ENCODE measurements at places on chromosomes 5 and 9. TPM values are rescaled to one million over a fixed set of nuclear protein-coding genes. Genes with fewer than 3 reads are reported as not detected.

- no peak for ATAC-seq
Observed at GRCh38 chr9:130421154-130421801, 23.5 kb upstream of the ASS1 start.

- ATAC-seq, result peak; percentile 41
Observed at GRCh38 chr9:75935591-75935990, 45.1 kb downstream of the PCSK5 start.

Gene IRX1
- total RNA-seq, result 2.0 TPM

DNA sequence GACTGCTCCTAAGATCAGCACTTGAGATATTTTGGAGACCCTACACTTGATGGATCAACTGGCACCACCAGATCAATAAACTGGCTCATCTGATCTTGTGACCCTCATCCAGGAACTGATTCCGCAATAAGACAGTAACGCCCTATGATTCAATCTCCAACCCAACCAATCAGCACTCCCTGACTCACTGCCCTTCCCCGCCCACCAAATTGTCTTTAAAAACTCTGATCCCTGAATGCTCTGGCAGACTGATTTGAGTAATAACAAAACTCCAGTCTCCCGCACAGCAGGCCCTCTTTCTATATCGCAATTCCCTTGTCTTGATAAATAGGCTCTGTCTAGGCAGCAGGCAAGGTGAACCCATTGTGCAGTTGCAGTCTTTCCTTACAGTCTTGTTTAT is 677.0 kb downstream of the LRRC70 start:
- no peak for ATAC-seq

Gene GRIA1
- total RNA-seq, result 1.5 TPM

Gene RNF183
- total RNA-seq, result not detected

DNA sequence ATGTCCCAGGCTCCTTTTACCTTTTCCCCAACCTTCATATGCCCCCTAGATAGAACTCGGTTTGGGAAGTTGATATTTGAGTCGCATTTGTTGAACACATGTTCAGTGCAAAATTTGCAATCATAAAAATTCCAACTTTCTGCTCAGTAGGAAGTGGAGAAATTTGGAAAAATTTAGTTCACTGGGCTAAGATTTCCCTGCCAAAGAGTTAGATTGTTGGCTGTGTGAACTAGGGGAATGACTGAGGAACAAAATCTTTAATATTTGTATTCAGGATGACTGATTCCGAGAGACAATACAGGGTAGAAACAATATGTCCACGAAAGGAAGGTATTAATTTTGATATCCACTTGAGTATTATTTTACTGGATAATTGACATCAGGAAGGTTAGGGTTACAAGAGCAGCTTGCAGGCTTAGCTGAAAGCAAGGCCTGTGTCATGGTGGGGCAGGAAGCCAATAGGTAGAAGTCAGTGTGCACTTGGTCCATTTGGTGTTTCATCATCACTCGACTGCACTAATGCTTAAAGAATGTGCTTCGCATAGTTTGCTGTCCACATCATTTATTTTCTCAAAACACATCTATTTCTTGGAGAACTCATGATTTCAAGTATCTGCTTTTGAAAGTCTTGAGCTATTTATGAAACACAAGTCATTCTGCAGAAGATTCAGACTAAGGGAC is 59.4 kb upstream of the GNA14 start:
- ATAC-seq, result peak; percentile 97

Gene DDX4
- total RNA-seq, result not detected

Gene FOXI1
- total RNA-seq, result not detected

Gene TRIM14
- total RNA-seq, result 7.5 TPM

DNA sequence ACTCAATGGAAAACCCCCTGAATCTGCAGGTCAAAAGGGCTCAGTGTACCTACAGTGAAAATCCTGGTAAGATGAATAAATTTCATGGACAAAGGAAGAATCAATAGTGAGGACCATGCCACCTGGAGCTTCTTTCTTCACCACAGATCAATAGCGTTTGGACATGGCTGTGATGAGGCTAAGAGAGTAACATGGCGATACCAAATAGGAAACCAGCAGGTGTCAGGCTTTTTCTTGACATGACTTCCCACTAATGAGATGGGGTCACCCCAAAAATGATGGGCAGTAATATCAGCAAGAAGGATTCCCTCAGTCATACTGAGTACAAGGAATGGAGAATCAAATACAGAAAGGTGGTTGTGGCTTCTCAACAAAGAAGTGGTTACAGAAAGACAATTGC is 208.5 kb upstream of the PLPPR1 start:
- no peak for ATAC-seq

Gene NINJ1
- total RNA-seq, result 78.4 TPM

Gene GABBR2
- 0.25 TPM for total RNA-seq

GRCh38 chr9:5850724-5851122 is 17.8 kb upstream of the ERMP1 start:
- ATAC-seq, result no peak

- ATAC-seq, result no peak
Observed at GRCh38 chr9:132381966-132382541, 24.6 kb downstream of the TTF1 start.

DNA sequence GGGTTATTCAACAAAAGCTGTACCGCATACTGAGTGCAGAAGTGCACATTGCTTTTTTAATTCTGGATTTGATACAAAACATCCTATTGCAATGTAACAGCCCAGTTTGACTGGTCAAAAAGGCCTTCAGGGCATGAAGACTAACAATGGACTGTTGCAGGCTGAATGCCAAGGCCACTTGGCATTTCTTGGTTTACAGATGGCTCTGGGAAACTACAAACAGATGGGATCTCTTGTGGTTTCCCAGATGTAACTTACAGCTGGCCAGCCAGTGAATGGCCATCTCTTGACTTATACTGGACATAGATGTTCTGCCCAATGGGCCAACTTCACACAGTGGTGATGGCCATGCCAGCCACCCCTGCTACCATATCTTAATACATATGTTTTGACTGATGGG is 36.8 kb downstream of the UGT3A2 start:
- no peak for ATAC-seq

DNA sequence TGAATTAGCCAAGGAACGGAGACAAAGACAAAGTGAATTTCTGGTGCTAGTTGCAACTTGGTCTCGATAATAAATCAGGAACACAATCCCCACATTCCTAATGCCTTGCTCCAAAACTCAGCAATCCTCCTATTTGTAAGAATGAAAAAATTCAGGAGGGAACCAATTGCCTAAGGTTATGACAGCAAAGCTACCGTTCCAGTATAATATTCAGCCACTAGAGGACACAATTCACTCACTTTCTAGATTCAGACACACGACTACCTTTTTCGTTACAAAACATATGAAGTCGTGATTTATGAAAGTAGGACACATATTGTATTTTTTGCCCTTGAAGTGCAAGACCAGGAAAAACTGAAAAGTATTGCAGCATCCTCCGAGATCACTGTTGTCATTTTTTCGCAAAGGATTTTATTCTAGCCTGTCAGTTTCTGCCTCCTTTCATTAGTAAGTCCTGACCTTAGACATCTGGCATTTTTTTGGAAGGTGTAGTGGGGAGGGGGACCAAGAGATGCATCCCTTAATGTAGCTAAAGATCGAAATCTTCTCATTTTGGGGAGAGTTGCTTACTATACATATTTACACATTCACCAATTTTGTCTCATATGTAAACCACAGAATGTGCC is 133.1 kb downstream of the DOCK8 start:
- ATAC-seq, result peak; percentile 65

Gene SH2D3C
- total RNA-seq, result 8.2 TPM

DNA sequence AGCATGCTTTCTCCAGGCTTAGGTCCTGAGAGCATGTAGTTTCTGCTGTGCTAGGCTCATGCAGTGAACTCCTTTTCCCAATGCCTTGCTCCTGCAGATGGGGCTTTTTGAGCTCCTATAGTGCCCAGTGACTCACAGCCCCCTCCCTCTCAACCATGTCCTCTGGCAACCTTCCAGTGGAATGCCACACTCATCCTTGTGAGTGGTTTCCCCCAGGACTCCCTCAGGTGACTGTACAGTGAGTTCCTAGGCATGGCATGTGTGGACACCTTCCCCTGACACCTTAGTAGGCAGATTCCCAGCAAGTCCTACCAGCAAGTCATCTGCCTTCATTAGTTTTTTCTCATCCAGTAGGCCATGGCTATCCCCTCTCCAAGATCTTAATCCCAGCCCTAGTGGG is 72.4 kb upstream of the CXCL14 start:
- ATAC-seq, result no peak

GRCh38 chr5:91179018-91179417 is 204.1 kb downstream of the ARRDC3 start:
- ATAC-seq, result no peak

- peak; percentile 38 for ATAC-seq
Observed at GRCh38 chr9:35604578-35605350, at the start of gene TESK1. TESK1 (plus strand) TSS chr9:35605262; CDS start chr9:35605620, 358 bp downstream.

Gene SARDH
- total RNA-seq, result 2.3 TPM

GRCh38 chr5:122704247-122705036 is 70.4 kb upstream of the SNX2 start:
- no peak for ATAC-seq

GRCh38 chr5:95393279-95393678 is 2.1 kb downstream of the FAM81B start:
- no peak for ATAC-seq

DNA sequence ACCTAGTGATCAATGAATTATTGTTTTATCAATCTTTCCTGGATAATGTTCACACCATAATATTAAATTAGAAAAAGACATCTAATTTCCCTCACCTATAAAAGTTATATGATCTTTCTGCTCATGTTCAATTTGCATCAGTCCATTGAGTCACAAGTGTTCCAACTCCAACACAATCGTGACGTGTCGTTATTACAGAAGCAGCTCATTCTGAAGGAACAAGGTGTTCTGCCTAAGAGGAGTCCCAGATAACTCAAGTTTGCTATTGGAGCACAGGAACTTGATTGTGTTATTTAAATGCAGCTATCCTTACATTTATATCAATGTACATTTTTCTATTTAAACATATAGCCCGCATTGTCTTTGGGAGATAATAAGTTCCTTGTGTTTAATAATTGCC is 30.6 kb downstream of the ATPSCKMT start:
- no peak for ATAC-seq

Gene DAPK1
- 61.3 TPM for total RNA-seq

Gene URM1
- total RNA-seq, result 27.1 TPM

GRCh38 chr5:10797261-10797660 is 36.2 kb upstream of the DAP start:
- ATAC-seq, result no peak

GRCh38 chr5:138942861-138943260 is 67.7 kb upstream of the LRRTM2 start:
- no peak for ATAC-seq

DNA sequence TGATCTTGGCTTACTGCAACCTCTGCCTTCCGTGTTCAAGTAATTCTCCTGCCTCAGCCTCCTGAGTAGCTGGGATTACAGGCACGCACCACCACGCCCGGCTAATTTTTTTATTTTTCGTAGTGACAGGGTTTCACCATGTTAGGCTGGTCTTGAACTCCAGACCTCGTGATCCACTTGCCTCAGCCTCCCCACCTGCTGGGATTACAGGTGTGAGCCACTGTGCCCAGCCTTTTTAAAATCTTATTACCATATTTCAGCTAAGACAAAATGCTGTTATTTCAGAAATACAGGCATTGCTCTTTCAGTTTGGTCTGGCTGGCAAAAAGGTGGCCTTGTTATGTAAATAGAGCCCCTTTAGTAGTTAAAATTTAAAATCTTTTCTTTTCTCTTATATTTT is 46.9 kb upstream of the GLDC start:
- no peak for ATAC-seq

DNA sequence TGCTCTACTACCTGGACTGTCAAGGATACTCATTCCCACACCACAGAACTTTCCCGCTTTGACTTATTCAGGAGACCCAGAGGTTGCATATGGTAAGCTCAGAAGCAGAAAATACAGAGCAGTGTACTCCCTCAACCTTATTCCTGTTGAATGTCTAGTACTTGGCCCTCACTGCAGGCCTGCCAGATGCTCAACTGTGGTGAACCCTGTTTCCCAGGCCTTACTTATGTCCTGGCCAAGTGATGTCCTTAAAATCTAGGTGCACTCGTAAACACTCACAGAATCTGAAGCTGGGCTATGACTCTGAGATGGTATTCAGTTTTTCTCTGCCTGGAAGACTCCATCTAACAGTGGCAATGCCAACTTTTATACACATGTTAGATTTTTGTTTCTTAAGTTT is 21.0 kb downstream of the DIAPH1 start:
- ATAC-seq, result no peak

DNA sequence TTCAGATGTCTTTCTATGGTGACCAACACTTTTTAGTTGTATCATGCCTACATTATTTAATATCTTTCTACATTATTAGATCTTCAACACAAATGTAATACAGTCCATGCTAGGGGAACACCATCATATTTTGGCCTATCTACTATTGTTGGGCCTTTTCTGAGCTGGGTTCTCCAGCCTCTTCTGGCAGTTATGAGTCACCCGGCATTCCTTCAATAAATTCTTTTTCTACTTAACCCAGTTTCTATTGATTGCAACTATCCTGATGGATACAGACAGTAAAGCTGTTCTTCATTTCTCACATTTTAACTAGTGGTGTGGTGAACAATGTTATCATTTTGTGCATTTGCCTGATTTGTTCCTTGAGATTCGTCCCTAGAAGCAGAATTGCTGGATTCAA is 529.3 kb downstream of the BNC2 start:
- ATAC-seq, result no peak

Gene LRRC19
- not detected for total RNA-seq

Gene ZBTB34
- 11.0 TPM for total RNA-seq

DNA sequence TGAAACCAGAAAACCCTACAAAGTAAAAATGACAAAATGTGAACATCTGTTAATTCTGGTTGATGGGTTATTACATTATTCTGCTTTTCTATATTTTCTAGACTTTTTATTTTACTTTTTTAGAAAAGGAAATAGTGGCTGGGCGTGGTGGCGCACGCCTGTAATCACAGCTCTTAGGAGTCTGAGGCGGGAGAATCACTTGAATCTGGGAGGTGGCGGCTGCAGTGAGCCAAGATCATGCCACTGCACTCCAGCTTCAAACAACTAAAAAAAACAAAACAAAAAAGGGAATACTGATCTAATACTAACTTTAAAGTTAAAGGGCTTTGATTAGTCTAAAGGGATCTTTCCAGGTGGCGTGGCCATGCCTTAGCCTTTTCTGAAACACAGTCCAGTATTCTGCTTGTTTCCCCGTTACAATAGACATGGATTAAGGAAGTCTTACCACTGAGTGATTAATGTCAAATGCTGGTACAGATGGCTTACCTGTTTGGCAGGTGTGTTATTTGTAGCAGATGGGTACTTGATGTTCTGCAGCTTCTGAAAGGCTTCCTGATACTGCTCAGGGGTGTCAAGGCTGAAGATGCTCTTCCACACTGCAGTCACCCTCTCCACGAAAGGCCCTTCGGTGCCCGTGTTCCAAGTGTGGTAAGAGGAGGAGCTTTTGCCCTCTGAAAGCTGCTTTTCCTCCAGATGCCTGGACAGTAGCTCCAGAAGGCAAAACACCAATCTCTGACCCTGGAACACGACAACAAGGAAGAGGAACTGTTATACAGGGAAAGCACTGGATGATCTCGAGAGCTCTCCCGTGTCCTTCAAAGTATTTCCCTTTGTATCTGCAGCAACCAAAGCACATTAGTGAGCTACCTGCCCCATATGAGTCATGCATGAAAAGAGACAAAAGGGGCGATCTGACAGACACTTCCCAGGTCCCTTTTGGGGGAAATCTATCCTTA is 37.5 kb downstream of the CNOT8 start:
- ATAC-seq, result no peak
